ENCODE measurements at places on chromosomes 2 and 18.

- no peak overlapping the region for H3K4me3 ChIP-seq
- no peaks in the 10 kb centered on the region for H3K4me1 ChIP-seq
- no peak for DNase-seq
- no peaks in the 10 kb centered on the region for H3K36me3 ChIP-seq
Measured at GRCh38 chr2:203719456-203720410, 13.3 kb downstream of the CD28 start.

DNA sequence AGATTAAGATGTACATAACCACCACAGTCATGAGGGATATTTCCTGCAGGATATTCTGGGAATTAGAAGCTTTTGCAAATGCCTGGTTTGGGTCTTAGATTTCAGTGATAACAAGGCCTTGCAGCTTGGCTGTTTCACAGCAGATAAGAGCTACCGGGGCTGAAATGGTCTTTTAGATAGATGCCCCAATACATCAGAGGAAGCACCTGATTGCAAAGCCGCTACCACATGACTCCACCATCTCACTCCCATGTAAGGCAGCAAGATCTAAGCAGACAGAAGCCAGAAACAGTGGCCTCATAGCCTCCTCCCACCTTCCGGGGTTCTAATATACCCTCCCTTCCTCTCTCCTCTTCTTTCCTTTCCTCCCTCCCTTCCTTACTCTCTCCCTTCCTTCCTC, 31.1 kb upstream of the EPG5 start:
- no peak overlapping the region for H3K4me3 ChIP-seq
- no peaks in the 10 kb centered on the region for H3K36me3 ChIP-seq
- no peak for DNase-seq
- H3K4me1 ChIP-seq, result no peaks in the 10 kb centered on the region
- no peaks in the 10 kb centered on the region for H3K27me3 ChIP-seq

DNA sequence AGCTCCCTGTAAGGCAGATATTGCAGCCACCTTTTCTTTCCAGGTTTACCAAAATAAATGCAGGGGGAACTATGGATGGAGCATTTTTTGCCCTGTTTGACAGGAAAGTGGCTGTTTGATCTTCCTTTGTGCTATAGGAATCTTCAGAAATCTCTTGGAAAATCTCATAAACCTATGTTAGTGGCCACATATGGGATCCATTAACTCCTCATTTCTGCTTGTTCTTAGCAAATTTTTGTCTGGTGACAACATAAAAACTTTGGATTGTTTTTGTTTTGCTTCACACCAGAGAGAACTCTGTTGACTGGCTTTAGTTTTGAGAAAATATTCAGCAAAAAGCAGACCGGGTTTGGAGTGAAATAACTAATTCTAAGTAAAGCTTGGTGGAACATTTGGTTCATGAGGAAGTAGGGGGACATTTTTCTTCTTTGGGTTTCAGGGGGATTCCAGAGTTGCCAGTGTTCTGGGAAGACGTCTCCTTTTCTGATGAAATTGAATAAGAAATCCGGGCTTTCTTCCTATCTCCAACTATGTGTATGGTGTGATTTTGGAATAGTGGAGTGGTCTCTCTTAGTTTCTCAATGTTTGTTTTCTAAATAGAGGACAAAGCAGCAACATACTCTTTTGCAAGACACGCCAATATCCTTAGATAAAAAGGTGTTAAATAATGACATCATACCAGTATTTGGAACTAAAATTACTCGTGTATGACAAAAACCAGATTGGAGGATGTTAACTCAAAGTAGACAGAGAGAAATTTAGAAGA, 174.4 kb downstream of the ICOS start:
- peak overlapping the region; percentile 47 for H3K27ac ChIP-seq
- no peaks in the 10 kb centered on the region for H3K27me3 ChIP-seq
- DNase-seq, result no peak
- no peaks in the 10 kb centered on the region for H3K36me3 ChIP-seq
- peak overlapping the region; percentile 4 for H3K4me3 ChIP-seq

- no peaks in the 10 kb centered on the region for H3K27me3 ChIP-seq
- H3K27ac ChIP-seq, result peak overlapping the region; percentile 33
Measured at GRCh38 chr2:144452169-144452988, 67.5 kb downstream of the ZEB2 start.

DNA sequence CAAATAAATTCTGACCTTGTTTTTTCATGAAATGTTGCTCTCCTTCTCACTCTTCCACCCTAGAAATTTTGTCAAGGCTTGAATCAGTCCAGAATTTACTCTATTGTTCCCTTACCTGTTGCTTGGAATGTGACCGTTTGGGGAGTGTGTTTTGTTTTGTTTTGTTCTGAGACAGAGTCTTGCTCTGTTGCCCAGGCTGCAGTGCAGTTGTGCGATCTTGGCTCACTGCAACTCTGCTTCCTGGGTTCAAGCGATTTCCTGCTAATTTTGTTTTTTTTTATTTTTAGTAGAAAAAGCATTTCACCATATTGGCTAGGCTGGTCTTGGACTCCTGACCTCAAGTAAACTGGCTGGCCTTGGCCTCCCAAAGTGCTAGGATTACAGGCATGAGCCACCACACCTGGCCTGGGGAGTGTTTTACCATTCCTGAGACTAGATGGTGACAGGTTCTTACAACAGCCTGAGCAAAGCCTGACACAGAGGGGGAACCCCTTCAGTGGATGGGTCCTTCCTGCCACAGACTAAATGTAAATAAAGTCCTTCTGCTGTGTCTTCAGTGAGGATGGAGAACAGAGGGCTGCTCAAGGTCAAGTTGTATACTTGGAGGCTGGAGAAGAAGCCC, 52.0 kb downstream of the HAUS1 start:
- no peak for DNase-seq
- H3K4me3 ChIP-seq, result no peak overlapping the region
- H3K27ac ChIP-seq, result no peak overlapping the region
- no peaks in the 10 kb centered on the region for H3K36me3 ChIP-seq
- no peaks in the 10 kb centered on the region for H3K27me3 ChIP-seq

DNA sequence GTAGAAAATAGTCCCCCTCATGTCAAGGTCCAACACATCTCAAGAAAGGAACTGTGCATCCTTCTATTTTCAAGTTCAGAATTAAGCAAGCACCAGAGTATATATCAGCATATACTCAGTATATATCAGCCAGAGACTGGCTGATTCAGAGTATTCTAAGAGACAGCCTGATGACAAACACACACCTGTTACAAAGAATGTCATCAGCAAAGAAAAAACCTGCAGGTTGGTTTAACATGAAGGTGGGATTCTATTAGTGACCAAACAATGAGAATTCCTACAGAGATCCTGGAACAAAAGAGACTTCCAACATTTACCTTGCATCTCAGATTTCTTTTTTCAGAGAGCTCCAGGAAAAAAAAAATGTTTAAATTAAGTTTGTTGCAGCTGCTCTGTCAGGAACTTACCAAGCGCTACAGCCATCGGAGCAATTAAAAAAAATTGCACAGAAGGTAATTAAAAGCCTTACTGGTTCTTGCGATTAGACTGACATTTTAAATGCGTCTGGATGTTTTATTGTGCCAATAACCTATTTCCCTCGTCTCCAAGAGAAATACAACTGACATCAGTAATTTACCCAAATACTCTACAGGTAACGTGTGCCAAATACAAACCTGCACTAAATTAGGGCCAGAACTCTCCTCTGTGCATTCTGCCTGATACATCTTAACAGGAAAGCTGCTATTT, 218.1 kb downstream of the HNMT start:
- no peaks in the 10 kb centered on the region for H3K4me1 ChIP-seq
- DNase-seq, result no peak
- H3K36me3 ChIP-seq, result no peaks in the 10 kb centered on the region
- H3K4me3 ChIP-seq, result no peak overlapping the region

- no peak overlapping the region for H3K27ac ChIP-seq
- H3K4me3 ChIP-seq, result no peak overlapping the region
- no peaks in the 10 kb centered on the region for H3K36me3 ChIP-seq
Measured at GRCh38 chr18:11671156-11671555, 17.9 kb upstream of the GNAL start.

GRCh38 chr2:189406586-189407233, 34.6 kb upstream of the WDR75 start:
- no peak for DNase-seq
- H3K27me3 ChIP-seq, result no peaks in the 10 kb centered on the region
- H3K4me3 ChIP-seq, result no peak overlapping the region

- H3K4me1 ChIP-seq, result no peaks in the 10 kb centered on the region
- H3K4me3 ChIP-seq, result no peak overlapping the region
- H3K27ac ChIP-seq, result no peak overlapping the region
- no peaks in the 10 kb centered on the region for H3K27me3 ChIP-seq
- peaks cover 18% of the 10 kb centered on the region for H3K36me3 ChIP-seq
Measured at GRCh38 chr2:101012706-101013181, 10.7 kb downstream of the RPL31 start.

GRCh38 chr2:128638341-128639119, 319.9 kb upstream of the HS6ST1 start:
- no peak for DNase-seq
- no peaks in the 10 kb centered on the region for H3K36me3 ChIP-seq
- H3K27ac ChIP-seq, result no peak overlapping the region
- H3K4me1 ChIP-seq, result no peaks in the 10 kb centered on the region
- no peak overlapping the region for H3K4me3 ChIP-seq

DNA sequence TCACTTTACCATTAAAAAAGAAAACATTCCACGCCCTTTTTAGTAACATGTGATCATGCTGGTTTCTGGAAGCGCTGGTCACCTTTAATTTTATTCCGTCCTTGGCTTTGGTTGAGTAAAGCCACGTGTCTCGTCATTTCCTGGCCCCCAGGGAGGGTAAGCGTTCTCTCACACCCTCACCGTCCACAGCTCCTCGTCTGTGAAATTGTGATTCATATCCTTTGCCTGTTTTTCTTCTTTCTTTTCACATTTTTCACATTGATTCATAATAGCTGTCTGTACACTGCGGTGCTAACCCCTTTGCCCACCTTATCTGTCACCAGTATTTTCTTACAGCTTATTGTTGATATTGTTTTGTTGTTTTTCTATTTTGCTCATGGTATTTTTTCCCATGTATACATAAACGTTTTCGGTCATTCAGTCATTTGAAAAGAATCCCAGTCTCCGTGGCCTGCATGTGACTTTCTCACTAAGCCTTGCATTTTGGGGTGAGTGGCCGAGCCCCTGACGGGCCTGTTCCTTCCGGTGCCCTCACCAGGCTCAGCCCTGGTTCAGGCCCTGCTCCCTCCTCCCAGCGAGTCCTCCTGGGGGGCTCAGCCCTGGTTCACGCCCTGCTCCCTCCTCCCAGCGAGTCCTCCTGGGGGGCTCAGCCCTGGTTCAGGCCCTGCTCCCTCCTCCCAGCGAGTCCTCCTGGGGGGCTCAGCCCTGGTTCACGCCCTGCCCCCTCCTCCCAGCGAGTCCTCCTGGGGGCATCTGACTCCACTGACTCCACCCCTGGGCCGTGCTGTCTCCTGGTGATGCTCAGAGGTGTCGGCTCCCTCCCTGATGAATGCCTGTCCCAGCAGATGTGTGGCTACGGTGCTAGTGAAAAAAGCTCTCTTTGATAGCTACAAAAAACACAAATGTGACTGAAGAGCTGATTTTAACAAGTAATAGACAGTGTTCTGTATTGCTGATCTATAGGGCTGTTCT, 249.7 kb upstream of the PXDN start:
- no peaks in the 10 kb centered on the region for H3K36me3 ChIP-seq
- H3K4me1 ChIP-seq, result no peaks in the 10 kb centered on the region
- no peak for DNase-seq
- no peak overlapping the region for H3K27ac ChIP-seq
- H3K4me3 ChIP-seq, result no peak overlapping the region

DNA sequence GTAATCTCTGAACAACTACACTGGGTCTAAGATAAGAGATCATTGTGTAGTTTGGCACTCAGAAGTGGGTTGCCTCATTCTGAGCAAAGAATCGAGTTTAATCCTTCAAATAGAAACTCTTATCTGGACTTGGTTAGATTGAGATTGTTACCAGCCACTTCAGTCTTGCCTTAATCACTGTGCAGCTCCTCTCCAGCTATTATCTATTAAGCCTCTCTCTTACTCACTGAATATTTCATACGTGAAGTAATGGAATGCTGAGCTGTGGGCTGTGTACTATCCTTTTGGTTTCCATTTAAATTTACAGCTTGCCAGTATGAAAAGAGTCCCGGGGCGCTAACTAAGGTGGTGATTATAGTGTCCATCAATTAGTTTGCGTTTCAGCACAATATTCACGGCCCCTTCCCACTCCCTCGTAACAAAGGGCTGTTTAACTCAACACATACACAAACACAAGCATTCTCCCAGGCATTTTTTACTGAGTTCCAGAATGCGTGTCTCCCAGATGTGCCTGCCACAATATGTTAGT, 65.7 kb upstream of the NCKAP5 start:
- no peaks in the 10 kb centered on the region for H3K27me3 ChIP-seq
- no peaks in the 10 kb centered on the region for H3K4me1 ChIP-seq
- H3K36me3 ChIP-seq, result no peaks in the 10 kb centered on the region
- DNase-seq, result no peak

GRCh38 chr2:85682378-85682777, 11.8 kb upstream of the GNLY start:
- no peaks in the 10 kb centered on the region for H3K27me3 ChIP-seq
- H3K4me3 ChIP-seq, result no peak overlapping the region
- no peak for DNase-seq
- H3K36me3 ChIP-seq, result no peaks in the 10 kb centered on the region
- H3K4me1 ChIP-seq, result peaks cover 12% of the 10 kb centered on the region

DNA sequence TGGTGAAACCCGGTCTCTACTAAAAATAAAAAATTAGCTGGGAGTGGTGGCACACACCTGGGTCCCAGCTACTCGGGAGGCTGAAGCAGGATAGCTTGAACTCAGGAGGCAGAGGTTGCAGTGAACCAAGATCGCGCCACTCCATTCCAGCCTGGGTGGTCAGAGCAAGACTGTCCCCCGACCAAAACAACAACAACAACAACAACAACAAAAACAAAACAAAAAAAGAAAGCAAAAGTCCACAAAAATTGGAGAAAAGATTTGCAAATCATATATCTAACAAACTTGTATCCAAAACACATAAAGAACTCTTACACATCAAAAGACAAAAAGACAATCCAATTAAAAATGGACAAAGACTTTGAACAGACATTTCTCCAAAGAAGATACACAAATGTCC, 10.4 kb downstream of the PPM1G start:
- no peak overlapping the region for H3K27ac ChIP-seq
- no peaks in the 10 kb centered on the region for H3K27me3 ChIP-seq
- no peaks in the 10 kb centered on the region for H3K36me3 ChIP-seq
- no peak for DNase-seq
- no peaks in the 10 kb centered on the region for H3K4me1 ChIP-seq

DNA sequence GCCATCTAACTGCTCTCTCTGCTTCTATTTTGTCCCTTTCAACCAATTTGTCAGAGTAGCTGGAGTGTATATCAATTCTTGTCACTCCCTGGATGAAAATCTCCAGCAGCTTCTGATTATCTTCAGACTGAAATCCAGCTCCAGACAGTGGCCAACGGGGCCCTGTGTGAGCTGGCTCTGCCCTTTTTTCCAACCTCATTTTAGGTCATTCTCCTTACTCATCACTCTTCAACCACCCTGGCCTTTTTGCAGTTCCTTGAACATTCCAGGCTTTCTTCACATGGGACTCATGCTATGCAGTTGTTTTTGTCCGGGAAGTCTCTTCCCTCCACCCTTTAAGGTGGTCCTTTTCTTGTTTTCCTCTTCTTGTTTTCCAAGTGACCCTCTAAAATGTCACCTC, 15.4 kb upstream of the FAP start:
- H3K27me3 ChIP-seq, result no peaks in the 10 kb centered on the region
- H3K36me3 ChIP-seq, result no peaks in the 10 kb centered on the region
- H3K27ac ChIP-seq, result peak overlapping the region; percentile 48
- no peaks in the 10 kb centered on the region for H3K4me1 ChIP-seq

GRCh38 chr18:71431689-71432088, 1112.5 kb downstream of the CBLN2 start:
- no peaks in the 10 kb centered on the region for H3K36me3 ChIP-seq
- no peaks in the 10 kb centered on the region for H3K4me1 ChIP-seq
- no peaks in the 10 kb centered on the region for H3K27me3 ChIP-seq
- H3K27ac ChIP-seq, result no peak overlapping the region
- H3K4me3 ChIP-seq, result no peak overlapping the region
